ENCODE measurements at places on chromosomes 3 and 15.
A peak's percentile ranks its signal among the peaks of the same experiment; 100 is the strongest.

GRCh38 chr3:187066228-187066995 is 72.9 kb downstream of the RPL39L start:
- DNase-seq, result no peak

DNA sequence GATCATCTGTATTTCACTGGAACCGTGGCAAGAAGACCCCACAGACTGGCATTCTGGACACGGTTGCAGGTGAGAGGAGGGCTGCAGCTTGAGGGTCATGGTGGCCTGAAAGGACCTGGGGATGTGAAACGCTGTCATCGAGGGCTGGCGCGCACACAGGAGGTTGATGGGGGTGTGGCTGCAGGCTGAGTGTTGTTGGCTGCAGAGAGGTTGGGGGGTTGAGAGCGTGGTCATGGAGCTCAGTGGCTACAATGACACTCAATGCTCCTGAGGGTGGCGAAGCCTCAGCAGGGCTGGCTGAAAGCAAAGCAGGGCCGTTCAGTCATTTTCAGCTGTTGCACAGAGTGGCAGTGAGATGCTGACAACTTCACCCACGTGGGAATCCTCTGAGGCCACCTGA is 21.0 kb downstream of the CPN2 start:
- DNase-seq, result no peak

- DNase-seq, result no peak
Measured at GRCh38 chr3:180188512-180189309, 152.0 kb upstream of the PEX5L start.

DNA sequence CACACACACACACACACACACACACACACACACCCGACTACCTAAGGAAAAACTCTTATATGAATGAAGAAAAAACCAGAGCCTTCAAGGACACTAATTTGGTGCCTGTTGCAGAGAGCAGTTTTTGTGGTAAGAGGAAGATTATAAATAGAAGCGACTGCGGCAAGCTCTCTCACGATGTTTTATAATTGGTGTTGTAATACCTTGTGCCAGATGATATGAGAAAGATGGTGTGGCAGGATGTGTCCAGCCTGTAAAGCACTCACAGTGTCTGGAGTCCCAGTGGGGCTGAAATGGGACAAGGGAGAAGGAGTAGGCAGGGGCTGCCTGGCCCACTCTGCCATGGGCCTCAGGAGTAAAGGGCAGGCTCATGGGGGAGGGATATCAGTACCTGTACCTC is 839.9 kb downstream of the AGBL1 start:
- no peak for DNase-seq

GRCh38 chr3:18772699-18773305 is 347.7 kb upstream of the SATB1 start:
- no peak for DNase-seq

- DNase-seq, result no peak
Measured at GRCh38 chr15:85974742-85975141, 104.9 kb upstream of the AGBL1 start.

- no peak for DNase-seq
Measured at GRCh38 chr3:73781541-73781940, 156.8 kb upstream of the PDZRN3 start.

- no peak for DNase-seq
Measured at GRCh38 chr3:14768182-14768790, 50.5 kb upstream of the FGD5 start.

GRCh38 chr3:51692980-51693395 is 13.9 kb upstream of the GRM2 start:
- DNase-seq, result no peak

DNA sequence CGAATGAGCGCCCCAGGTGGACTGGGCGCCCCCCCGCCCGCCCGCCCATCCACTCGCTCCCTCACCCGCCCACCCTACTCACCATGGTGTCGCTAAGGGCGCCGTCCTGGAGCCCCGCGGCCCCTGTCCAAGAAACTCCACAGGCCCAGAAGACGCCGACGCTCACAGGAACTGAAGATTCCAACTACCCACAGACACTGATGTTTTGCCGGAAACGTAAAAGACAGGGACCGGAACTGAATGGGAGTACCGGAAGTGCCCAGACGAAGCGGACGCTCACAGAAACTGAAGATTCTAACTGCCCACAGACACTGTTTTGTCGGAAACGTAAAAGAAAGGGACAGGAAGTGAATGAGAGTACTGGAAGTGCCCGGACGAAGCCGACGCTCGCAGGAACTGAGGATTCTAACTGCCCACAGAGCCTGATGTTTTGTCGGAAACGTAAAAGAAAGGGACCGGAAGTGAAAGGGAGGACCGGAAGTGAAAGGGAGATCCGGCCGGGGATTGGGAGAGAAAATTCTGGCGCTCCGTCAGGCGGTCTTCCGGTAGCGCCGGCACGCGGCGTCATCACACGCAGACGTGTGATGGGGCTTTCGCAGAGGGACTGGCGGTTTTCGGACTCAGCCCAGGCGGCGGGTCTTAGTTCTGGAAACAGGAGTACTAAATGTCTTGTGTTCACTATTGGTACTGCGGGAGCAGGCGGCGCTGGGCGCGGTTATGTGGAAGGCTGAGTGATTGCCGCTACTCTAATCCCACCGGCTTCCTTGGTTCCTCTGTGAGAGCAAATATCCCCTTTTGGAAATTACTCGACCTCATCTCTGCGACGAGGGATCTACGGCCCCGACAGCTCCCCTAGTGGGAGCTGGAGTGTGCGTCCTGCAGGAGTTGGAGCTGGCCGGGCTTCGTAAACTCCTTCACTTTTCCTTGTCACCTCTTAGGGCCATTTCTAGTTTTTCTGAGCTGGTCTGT is at the start of gene ISY1:
Gene ISY1, minus strand, starts transcription at position 173 of the 969 bp plus-strand sequence. Its CDS starts 88 bp downstream, at position 85.
- peak; percentile 67 for DNase-seq

GRCh38 chr3:72481542-72481941 is 366.7 kb downstream of the SHQ1 start:
- DNase-seq, result no peak

DNA sequence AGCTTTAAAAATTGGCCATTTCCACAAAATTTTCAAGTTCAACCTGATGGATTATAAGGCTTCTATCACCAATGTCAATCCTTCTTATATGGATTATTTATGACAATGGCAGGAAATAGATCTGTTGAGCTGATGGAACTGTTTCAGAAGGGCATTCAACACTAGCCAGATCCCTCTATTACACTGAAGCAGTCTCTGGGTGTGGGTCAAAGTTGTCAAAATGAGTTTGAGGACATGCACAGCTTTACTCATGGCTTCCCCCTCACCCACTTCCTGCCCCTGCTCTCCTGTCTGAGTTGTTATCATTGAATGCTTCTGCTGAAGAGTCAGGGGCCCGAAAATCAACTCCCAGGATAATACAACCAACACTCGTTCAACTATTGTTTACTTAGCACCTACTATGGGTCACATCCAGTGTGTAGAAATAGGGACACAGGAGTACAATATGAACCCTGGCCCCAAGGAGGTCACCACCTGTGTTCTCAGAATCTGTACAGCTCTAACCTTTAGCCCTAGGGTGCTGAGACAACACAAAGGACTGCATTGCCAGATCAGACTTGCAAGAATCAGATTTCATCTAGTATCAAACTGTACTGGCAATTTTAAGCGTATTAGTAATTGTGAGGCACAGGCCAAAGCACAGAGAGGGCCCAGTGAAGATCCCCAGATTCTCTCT is 41.7 kb upstream of the FAM3D start:
- no peak for DNase-seq

GRCh38 chr3:194736277-194736895 is 50.7 kb downstream of the FAM43A start:
- no peak for DNase-seq

DNA sequence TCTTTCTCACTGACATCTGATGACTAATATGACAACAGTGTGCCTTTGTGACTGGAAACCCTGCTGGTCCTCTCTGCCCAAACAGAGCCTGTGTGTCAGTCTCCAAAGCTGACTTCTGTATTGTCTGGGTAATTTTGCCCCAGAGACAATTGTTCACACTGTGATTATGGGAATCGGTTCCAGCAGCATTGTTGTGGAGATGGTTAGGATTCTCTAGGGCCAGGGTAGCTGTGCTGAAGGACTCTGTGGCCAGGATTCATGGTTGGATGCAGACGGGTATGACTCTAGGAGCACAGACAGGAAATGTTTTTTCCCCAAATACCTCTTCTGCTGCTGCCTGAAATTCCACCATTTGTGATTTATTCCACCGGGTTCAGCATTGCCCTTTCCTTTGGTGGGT is 57.5 kb upstream of the ITGA11 start:
- no peak for DNase-seq

- DNase-seq, result no peak
Measured at GRCh38 chr15:63212050-63213004, 22.9 kb downstream of the RAB8B start.

DNA sequence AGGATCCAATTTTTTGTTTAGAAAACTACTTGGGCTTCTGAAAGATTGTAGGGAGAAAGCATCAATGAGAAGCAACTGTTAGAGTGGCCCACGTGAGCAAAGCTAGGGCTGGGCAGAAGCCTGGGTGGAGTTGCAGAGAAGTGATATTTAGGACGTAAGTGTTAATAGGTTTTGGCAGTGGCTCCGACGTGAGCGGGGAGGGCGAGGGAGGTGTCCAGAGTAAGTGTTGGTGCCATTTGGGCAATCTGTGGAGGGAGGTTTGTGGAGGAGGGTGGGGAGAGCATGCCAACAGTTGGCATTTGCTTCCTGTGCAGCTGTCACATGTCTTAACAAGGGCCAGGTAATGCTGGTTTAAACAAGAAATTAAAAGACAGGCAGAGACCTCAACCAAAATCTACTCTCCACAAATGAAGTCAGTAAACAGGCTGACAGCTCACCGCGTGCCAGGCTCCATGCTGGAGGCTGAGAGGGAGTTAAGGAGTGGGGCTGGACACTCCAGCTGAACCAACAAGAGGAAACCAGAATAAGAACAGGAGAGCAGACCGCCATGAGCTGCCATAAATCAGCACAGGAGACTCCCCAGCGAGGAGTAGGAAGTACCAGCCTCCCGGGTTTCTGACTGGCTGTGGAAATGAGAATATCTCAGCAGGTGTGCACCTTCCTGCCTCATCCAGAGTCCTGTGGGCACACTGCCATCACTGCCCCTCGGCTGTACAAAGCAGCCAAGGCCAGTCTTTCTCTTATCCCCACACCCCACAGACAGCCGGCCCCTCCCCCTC is 232.6 kb downstream of the ABHD5 start:
- no peak for DNase-seq

DNA sequence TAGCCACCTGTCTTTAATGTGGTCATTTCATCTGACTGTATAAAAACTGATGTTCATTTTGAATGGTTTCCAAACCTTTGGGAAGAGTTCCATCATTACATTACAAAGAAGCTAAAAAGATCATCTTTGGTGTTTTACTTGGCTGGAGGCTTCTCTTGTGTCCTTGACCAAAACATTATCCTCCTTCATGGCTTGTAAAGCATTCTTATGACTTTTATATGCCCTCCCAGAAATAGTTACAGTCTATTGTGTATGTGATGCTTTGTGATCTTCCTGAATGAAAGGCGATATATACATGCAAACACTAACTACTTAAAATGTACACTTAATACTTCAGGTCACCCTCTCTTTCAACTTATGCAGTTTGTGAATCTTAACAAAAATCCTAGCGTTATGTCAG is 525.6 kb downstream of the MECOM start:
- no peak for DNase-seq

DNA sequence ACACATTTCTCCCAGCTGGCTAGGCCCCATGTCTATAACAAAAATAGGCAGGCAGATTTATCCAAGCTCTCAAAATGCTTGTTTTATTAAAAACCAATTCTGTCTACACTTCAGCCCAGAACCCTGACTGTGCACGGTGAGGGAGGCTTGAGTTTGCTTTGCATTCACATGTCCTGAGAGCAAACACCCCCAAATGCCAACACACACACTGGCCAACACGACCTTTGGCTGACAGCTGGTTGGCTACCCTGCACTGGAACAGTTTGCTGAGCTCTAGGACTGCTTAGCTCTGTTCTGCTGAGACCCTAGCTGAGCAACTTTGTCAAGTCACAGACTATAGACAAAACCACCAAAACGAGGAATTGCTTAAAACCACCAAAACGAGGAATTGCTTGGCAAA is 3.6 kb downstream of the STIMATE start:
- no peak for DNase-seq

DNA sequence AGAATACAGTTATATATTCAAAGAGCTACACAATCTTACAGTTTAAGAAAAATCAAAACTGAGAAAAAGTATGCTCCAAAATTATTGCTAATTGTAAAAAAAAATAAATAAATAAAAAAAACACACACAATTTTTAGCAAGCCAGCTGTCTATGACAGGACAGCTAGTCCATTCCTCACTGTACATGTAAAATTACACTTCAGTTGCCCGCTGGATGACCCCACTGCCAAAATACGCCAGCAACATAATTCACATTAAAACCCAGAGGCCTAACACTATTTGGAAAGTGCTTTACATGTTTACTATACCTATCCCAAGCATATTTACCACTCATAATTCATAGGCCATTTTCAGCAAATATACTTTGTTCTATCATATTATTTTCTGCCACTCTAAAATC is 5.8 kb downstream of the MYO9A start:
- no peak for DNase-seq

- no peak for DNase-seq
Measured at GRCh38 chr15:65339416-65339815, 34.9 kb downstream of the RNU5B-1 start.
